Chondrocyte (in vitro differentiated cells): ENCODE measurements at places on chromosomes 13 and 19.

DNA sequence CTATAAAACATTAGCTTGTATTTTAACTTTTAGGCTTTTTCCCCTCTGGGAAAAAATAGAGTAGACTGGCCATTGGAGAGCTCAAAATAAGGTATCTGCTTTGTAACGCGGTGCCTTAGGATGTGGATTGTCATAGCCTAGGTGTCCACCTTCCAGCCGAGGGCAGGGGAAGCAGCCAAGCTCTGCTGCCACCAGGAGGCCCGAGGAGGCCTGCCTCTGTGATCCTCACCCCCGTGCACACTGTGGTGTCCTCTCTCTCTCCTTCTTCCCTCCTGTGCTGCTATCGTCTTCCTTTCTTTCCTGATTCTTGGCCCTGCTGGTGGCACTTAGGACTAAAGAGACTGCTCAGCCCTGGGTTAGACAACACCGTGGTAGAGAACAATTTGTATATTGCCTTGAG lies 11.3 kb downstream of the HNRNPM start:
- peak; percentile 66 for DNase-seq

- DNase-seq: no peak
Measured at GRCh38 chr19:42066075-42066754, 3.8 kb downstream of the GRIK5 start.

GRCh38 chr19:50794074-50794875 lies 4.1 kb downstream of the ACP4 start:
- no peak for DNase-seq

GRCh38 chr13:112521073-112521685 lies 66.8 kb downstream of the TUBGCP3 start:
- DNase-seq: no peak

- DNase-seq: no peak
Measured at GRCh38 chr19:6952956-6953355, 65.6 kb downstream of the ADGRE1 start.

DNA sequence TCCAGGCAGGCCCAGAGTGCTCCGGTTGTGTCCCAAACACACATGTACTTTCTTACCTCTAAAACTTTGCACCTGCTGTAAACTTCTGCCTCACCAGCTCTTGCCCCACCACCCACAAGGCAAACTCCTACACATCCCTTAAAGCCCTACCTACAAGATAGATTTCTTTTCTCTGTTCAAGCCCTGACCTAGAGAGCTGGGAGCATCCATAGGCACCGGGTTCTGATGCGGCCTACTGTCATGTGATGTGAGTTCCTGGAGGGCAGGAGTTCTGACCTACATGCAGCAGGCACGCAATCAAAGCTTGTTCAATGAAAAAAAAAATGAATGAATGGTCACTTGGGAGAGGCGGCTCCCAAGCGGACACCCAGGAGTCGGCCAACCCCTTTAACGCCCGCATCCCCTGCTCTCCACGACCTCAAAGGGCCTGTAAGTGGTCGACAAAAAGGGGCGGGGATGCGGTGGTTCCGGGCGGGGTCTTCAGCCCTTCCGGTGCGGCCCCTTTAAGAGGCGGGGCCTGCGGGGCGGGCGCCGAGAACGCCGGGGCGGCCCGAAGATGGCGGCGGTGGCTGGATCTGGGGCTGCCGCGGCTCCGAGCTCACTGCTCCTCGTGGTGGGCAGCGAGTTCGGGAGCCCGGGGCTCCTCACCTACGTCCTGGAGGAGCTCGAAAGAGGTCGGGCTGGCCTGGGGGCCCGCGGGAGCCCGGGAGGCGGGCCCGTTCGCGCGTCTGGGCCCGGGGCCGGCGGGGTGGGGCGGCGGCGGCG lies at the start of gene MAP1S:
Gene MAP1S (plus strand): TSS at position 534 of the 765 bp plus-strand sequence. CDS start 23 bp downstream, at position 557.
- DNase-seq: no peak

- peak; percentile 93 for DNase-seq
Measured at GRCh38 chr19:782185-782877, 14.9 kb upstream of the PTBP1 start.

- DNase-seq: no peak
Measured at GRCh38 chr19:17794731-17795494, at the start of gene B3GNT3. B3GNT3 (plus strand) TSS chr19:17795138; CDS start chr19:17807808, 12,670 bp downstream.

DNA sequence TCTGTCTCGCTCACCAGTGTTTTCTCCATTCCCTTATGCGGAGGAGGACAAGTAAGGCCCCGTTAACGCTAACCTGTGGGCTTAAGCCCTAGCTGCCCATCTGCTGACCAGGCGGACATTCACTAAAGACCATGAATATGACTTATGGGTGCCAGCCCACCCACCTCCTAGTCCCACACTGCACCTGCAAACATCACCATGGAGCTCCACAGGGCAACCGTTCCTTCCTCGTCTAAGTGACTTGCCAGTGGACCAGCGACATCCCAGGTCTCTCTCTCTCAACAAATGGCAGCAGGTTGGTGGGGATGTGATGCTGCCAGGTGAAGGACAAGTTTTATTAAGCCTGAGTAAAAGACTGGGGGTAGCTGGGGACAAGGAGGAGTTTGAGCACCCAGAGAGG lies 55.2 kb downstream of the CCDC70 start:
- DNase-seq: no peak

DNA sequence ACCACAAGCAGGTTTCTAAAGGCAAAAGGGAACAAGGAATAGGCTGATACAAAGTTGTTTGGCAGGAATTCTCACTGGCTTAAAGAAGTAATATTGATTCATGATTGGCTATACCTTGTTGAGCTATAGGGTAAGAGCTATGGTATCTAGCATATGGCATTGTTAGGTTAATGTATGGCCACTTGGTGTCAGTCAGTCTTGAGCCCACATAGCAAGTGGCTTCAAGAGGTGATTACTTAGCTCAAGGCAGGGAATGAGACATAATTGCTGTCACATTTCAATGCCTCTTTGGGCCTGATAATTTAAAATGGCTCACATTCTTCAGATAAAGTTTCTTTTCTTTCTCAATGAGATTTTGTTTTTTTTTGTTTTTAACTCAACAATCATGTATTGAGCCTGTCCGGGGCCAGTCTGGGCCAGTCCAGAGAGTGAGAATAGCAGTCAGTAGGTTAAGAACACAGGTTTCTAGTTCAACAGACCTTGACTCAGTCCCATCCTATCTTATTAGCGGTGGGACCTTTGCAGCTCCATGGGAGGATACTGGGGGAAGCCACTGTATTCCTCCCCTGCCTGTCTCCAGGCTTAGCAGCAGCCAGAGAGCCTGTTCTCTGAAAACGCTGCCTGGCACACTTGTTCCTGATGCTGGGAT lies 45.8 kb upstream of the RCBTB2 start:
- DNase-seq: no peak

DNA sequence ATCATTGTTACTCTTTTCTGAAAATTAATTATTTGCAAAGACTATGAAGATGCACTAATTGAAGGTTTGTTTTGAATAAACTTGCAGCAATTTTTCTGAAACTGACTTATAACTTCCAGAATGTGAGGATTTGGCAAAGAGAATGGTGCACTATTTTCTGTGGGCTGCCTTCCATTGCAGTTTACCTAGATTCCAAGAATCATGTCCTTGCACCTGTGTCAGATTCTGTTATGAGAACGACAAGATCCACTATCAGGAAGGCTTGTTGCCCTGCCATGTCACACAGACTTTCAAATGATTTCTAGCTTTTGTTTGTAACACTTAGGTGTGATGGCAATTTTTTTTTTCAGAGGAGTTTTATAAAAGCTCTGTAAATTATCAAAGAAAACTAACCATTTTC lies 5.6 kb upstream of the SLAIN1 start:
- no peak for DNase-seq

DNA sequence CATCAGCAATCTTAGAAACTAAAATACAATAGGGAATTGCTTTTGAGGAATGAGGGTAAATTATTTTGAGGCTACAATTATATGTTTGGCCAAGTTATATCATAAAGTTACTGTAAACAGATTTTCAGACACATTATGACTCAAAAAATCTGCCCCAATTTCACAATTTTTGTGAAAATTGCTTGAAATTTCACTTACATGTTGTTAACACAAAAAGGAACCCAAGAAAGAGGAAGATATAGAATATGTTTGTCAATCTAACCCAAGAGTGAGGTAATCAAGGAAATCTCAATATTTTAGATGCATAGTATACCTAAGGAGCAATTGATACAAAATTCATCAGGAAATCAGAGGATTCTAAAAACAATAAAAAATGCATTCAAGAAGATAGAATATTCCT lies 73.9 kb upstream of the FNDC3A start:
- no peak for DNase-seq

DNA sequence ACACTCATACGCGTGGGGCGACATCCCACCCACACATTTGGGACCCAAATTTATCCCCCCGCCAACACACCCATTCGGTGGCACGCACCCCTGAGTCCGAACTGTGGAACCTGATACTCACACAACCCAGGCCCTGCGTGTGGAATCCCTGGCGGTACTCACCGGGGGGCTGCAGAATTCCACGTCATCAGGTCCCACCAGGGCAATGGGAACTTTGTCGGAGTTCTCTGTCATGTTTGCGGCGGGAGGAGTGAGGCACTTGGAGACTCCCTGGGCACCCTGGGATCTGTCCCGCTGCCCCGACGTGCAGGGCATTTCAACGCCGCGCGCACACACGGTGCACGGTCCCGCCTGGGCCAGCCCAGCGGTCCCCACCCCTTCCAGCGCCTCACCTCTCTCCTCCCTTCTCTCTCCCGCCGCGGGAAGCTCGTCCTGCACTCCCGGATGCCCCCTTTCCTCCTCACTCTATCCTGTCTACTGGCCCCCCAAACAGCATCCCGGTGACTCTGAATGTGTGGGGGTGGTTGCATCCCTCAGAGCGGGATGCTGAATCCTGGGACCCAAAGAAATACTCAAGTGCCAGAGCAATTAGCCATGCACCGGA lies at the start of gene CNMD:
Gene CNMD (minus strand): TSS at position 353 of the 604 bp plus-strand sequence. CDS start 119 bp downstream, at position 234.
- DNase-seq: no peak

DNA sequence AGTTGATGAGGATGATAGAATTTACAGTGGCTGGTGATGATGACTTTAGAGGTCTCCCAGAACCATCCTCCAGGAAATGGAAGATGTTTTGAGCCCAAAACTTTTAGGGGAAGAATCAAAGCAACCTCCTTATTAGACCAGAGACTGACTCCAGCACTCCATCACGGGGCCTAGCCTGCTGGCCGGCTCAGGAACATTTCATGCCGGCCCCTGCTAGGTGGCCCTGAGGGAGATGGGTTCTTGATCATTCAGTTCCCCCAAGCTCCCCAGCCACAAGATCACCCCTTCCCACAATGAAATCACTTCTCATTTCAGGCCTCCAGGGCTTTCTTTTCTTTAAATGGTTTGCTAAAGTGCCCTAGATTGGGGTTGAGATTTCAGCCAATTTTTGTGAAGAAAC lies 79.7 kb upstream of the SIAH3 start:
- no peak for DNase-seq

GRCh38 chr19:3358689-3359014 lies 7.7 kb upstream of the NFIC start:
- no peak for DNase-seq

- no peak for DNase-seq
Measured at GRCh38 chr13:50188696-50189095, 173.5 kb downstream of the KCNRG start.
